Esophagus squamous epithelium (tissue), 5 donors: ENCODE measurements at places on chromosomes 2 and 18.

GRCh38 chr18:9570255-9570654 is 44.1 kb downstream of the PPP4R1 start:
- no peak for DNase-seq

- no peak for DNase-seq
Observed at GRCh38 chr2:206713746-206714145, 4.5 kb downstream of the DYTN start.

- DNase-seq: no peak
Observed at GRCh38 chr2:10407841-10408648, 40.1 kb downstream of the ODC1 start.

DNA sequence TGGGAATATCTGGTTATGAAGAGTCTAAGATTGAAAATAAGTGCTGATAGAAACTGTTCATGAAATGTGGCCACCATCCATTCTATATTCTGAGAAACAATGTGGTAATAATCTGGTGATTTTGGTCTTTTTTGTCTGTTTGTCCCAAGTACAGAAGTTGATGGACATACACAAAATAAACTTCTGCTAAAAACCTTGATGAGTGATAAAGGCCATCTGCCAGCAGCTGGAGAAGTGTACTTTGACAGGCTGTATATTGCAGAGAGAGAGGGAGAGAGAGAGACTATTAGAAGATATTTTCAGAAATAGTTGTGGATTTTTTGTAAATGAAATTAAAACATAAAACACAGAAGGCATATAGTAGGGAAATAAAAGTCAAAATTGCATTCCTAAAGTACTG is 96.9 kb upstream of the NABP1 start:
- DNase-seq: no peak

DNA sequence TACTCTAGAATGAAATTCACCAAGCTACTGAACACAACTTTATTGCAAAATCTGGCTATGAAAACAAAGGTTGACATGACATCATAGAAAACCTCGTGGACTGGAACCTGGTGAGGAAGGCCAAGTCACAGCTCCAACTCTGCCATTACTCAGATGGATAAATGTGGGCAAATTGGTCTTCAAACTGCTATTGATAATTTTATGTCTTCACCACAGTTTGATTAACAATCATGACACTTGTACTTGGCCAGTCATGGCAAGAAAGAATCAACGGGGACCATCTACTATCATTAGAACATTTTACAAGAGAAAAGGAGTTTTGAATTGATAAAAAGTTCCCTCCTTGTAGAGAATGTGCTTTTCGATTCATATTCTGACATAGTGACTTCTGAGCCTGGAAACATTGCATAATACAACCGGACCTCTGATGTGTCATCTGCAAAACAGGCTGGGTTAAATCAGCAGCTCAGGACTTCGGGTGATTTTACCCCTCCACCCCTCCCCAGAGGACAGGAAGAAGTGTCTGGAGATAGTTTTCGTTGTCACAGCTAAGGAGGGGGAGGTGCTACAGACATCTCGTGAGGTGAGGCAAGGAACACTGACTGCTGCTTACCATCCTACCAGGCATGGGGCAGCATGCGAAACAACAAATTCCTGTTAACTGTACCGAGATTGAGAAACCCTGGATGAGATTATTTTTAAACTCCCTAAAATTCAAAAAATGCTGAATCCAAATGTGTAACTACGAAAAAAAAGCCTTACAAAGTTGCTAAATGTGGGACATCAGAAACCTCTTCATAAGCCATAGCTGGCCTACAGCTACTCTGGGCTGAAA is 8.4 kb downstream of the L3MBTL4 start:
- DNase-seq: no peak

DNA sequence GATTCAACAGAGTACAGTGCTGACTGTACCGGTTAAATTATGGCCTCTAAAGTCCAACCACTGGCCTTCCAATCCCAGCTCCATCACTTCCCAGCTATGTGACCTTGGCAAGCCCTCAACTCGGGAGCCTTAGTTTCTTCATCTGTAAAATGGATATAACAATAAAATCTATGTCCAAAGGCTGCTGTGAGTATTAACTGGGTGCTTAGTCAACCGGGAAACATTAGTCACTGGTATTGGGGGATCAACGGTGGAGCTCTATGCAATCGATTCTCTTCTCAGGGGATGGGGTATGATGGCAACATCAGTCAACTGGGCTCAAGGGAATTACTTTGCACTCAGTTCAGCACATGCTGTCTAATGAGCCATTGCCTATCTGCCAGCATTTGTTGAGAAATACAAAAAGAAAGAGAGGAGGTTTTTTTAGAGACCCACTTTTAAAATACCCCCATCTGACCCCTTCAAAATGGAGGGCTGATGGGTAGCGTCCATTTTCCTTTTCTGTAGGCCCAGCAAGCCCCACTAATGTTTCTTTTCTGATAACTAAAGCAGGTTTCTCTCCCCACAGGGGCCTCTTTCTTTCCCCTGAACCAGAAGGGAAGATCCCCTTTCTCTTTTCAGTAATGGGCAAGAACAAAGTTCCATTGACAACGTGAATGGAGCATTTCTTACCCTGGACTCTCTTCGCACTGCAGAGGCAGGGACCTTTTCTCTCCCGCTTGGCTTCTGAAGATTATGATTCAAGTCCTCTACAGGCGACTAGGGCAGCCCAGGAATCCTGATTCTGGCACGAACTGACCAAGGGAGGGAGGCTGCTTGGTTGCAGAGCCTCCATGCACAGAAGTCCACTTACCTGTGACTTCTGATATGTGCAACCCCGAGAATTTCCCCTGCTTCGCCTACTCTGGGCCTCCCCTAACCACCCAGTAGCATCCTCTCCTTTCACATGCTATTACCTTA is 8.7 kb upstream of the AGFG1 start:
- DNase-seq: no peak

- DNase-seq: no peak
Observed at GRCh38 chr2:94994063-94994913, 31.2 kb upstream of the MAL start.

GRCh38 chr18:72995558-72995957 is 127.8 kb upstream of the NETO1 start:
- DNase-seq: no peak

GRCh38 chr2:3768960-3769765 is 65.8 kb downstream of the DCDC2C start:
- no peak for DNase-seq

DNA sequence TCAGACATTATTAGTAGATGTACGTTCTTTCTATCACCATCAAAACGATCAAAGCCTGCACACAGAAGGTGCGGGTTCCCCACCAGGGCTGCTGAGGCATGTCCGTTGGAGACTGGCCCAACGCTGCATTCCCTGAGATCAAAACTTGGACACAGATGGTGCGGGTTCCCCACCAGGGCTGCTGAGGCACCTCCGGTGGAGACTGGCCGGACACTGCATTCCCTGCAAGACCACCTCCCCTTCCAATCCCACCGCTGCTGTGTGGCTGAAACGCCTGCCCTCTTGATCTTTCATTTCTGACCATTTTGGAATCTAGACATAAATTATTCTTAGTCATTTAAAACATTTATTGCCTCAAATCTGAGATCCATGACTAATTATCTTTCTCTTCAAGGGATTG is 254.2 kb upstream of the SALL3 start:
- DNase-seq: no peak

- DNase-seq: no peak
Observed at GRCh38 chr2:71789556-71790204, 336.3 kb downstream of the DYSF start.

DNA sequence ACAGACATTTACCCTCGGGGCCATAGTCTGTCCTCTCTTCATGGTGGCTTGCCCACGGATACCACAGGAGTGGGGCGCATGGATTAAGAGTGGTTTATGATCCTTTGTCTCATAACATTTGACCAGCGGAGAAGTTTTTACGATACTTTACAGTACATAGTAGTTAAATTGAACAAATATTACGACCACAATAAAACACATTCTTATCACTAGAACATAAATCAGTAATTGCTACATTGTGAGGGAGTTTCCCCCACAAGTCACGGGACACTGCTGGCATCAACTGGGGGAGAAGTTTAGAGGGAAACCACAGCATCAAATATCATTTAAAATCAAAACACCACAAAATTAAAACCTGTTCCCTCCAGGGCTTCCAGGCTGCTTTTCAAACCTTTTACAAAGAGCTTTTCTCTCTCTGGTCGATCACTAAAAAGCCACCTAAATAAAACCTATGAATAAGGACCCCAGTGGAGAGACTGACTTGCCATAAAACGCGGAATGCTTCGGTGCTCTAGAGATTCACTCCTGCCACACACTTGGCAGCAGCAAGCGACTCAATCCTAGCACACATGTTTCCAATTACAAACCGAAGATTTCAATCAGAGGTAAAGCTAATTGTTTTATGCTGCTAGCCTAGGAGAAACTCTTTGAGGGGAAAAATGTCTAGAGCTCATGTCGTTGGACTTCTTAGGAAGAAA is 173.7 kb upstream of the HNRNPA3 start:
- DNase-seq: no peak

GRCh38 chr2:66850376-66850775 is 415.5 kb downstream of the MEIS1 start:
- no peak for DNase-seq

DNA sequence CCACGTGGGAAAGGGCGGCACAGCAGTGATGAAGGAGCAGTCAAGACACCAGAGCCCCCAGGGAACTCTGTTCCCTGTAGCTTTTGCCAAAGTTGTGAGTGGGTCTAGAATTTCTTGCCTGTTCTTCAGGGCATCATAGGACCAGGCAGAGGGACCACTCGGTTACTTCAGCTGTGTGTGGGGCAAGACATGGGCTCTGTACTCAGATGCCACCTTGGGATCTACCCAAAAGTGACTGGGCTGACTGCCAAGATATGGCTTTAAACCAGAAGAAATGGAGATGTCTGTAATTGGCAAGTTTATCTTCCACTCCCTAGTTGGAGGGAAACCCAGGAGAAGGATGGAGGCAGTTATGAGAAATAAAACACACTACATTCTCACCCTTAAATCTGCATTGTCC is 29.6 kb downstream of the KCNF1 start:
- no peak for DNase-seq

DNA sequence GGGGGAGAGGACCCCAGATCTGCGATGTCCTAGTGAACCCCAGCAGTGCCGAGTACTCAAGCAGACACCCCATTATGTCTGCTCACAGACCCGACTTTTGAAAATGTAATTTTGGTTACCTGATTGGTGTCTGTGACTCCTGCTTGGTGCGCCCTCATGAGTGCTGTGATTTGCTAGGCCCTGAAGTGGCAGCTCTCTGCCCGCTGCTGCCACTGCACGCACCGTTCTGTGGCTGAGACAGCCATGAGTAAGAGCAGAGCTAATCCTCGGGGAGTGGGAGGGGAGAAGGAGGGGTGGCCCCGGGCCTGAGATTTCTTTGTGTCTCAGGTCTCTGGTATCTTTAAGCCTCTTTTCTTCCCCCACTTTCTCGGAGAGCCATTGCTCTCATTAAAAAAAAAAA is 18.2 kb downstream of the FHOD3 start:
- DNase-seq: no peak

DNA sequence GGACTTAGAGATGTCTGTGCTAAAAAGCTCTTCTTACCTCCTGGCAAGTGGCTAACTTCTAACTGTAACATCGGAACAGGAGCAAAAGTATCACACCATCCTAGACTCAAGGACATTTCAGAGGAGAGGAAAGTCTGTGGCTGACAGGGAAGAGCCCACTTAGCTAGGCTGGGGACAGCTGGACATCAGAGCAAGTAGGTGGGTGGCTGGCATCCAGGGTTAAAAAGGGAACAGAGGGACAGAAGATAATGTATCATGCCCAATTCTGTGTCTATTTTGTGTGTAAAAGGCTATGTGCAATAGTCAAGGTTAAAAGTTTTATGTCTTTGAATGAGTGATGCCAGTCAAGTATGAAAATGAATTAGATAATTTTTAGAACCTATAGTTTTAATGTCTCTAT is 216.4 kb downstream of the GCA start:
- no peak for DNase-seq

GRCh38 chr18:49920731-49921130 is 107.4 kb upstream of the ACAA2 start:
- no peak for DNase-seq

GRCh38 chr2:43084699-43085091 is 141.7 kb downstream of the ZFP36L2 start:
- DNase-seq: no peak

DNA sequence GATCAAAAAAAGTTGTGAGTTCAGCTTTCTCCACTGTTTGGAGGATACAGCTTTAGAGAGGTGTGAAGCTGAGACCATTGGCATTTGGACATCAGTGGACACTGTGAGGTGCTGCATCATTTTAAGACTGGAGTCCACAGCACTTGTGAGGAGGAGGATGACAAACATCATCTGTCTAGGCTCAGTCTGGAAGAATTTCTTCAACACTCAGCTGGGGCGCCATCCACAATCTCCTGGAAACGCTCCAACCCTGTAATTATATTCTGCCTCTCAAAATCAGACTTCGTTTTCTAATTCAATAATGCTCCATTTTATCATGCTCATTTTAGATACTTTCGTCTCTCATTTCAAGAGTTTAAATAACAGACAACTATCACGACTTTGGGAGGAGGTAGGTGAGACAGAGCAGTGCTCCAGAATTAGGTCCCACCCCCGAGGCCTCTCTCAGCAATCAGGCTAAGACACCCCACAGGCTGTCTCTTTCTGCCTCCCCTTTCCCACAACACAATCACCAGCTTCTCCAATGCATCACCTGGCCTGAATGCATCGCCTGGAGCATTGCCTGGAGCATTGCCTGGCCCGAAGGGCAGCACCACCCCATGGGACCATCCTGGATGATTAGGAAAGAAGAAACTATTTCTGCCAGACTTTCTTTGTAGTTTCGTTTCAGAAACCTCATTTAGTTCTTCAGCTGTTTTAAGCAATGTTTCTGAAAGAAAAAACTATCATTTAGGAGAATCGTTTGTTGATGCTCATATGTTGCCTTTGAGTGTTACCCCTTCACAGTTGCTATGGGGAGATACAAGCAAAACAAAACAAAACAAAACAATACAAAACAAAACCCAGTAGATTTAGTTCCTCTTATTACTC is 37.0 kb upstream of the DPP10 start:
- no peak for DNase-seq
